Lung microvascular endothelial cell (primary cell): ENCODE measurements at places on chromosomes 5 and 9. TPM values are rescaled to one million over a fixed set of nuclear protein-coding genes. Genes with fewer than 3 reads are reported as not detected.

Gene LEAP2
- total RNA-seq = under 0.01 TPM in 1 of 2 replicates, not detected in the other

Gene CACNA1B
- total RNA-seq = under 0.01 TPM in 2 replicates

Gene NR5A1
- total RNA-seq = not detected in 2 replicates

Gene RLN2
- total RNA-seq = 0.65 and 0.99 TPM in 2 replicates

Gene ELL2
- 6.3 and 11.7 TPM in 2 replicates for total RNA-seq

Gene SHC3
- total RNA-seq = 0.20 and 0.22 TPM in 2 replicates

Gene CTSL
- 236 and 362 TPM in 2 replicates for total RNA-seq

Gene GADD45G
- total RNA-seq = under 0.01 TPM in 1 of 2 replicates, not detected in the other

Gene GBGT1
- total RNA-seq = 19.4 and 27.8 TPM in 2 replicates

Gene PTTG1
- total RNA-seq = 25.8 and 64.3 TPM in 2 replicates

Gene POU5F2
- total RNA-seq = 0.22 and 0.40 TPM in 2 replicates

Gene IFNA10
- total RNA-seq = not detected in 2 replicates

Gene FRMD3
- total RNA-seq = 2.4 and 6.8 TPM in 2 replicates

Gene CCDC192
- total RNA-seq = not detected in 2 replicates

Gene HRH2
- total RNA-seq = not detected in 2 replicates

Gene ANKRD31
- not detected in 2 replicates for total RNA-seq

Gene RASGEF1C
- under 0.01 TPM in 1 of 2 replicates, not detected in the other for total RNA-seq

Gene ISOC1
- 8.1 and 10.1 TPM in 2 replicates for total RNA-seq

Gene MAMDC2
- 0.79 and 2.6 TPM in 2 replicates for total RNA-seq

Gene BTNL8
- under 0.01 and 0.20 TPM in 2 replicates for total RNA-seq

Gene TLE4
- total RNA-seq = 9.8 and 16.9 TPM in 2 replicates
